Spleen (tissue), 13 donors: ENCODE measurements at places on chromosomes 3 and 15. TPM values are rescaled to one million over a fixed set of nuclear protein-coding genes. Genes with fewer than 3 reads are reported as not detected.

GRCh38 chr3:33629219-33629618, 88.8 kb downstream of the CLASP2 start:
- DNase-seq = no peak

GRCh38 chr3:12750223-12750622, 8.8 kb downstream of the TMEM40 start:
- DNase-seq = no peak

DNA sequence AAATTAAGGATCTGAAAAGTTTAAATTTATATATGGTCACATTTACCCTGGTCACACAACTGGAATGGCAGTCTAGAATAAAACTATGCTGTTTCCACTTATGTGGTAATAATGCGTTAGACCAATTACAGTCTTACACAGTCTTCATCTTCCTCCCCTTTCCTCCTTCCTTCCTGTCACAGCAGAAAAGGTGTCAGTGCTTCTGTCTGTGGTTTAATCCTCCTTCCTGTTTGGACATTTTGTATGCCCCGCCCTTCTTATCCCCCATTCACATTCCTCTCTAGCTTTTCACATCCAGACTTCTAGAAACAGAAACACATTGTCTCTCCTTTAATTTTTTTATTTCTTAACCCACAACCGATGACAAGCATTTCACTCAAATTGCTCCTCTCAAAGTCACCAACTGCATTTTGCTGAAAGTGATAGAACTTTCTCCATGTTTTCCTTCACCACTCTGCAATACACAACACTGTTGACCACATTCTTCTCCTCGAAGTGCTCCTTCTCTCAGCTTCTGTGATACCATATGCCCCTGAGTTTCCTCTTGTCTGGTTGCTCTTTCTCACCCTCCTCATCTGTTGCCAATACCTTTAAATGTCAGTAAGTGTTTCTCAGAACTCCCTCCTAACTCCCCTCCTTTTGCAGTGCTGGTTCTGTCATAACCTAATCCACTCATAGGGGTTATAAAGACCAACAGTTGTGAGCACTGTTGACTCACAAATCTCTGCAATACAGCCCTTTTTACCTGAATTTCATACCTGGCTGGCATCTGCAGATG, 271.6 kb downstream of the UBE2E2 start:
- DNase-seq = no peak

DNA sequence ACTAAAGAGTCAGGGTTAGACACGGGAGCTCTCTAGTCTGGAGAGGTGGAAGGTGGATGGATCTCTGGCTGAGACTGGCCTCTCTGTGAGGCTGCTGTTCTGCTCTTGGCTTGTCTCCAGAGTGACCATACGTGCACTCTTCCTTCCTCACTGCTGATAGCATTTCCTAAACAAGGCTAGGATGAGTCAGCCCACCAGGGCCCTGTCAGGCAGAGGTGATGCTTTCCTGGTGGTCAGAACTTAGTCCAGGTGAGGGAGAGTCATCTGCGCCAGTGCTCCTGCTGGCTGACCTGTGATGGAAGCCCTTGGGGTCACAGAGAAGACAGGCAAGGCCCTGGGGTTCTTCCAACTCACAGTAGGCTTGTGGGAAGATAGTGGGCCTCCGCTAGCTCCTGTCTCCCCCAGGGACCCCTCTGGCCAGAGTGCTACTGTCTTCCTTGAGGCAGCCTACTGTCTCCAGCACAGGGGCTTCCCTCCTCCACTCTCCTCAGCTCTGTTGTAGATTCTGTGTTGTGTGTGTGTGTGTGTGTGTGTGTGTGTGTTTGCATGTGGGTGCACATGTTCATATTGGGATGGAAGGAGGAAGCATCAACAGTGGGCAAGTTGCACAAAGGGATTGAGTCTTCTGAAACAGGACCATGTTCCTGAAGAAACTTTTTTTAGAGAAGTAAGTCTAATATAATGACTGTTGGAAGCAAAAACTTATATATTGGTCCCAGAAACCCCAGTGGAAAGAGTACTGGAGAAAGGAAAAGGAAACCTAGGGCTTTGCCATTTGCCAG, 16.5 kb downstream of the ALPK3 start:
- no peak for DNase-seq

- DNase-seq = no peak
These were observed 19.2 kb upstream of the KPNA1 start for GRCh38 chr3:122533931-122534334.

DNA sequence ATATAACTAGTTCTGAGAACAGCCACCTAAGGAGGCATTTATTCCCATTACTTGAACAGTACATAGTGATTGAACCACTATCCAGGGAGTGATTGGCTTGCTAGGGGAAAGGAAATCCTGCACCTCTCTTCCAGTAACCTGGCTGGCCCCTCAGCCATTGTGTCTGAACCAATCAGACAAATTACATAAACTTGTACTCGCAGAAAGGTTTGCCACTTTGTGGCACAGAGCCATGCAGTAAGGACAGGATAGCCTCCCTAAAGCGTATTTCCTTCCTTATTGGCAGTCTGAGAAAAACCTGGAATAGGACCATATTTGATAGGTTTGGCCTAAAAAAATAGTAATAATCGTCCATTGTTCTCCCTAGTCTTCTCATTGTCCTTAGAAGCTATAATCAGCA, 19.0 kb downstream of the CMSS1 start:
- DNase-seq = no peak

DNA sequence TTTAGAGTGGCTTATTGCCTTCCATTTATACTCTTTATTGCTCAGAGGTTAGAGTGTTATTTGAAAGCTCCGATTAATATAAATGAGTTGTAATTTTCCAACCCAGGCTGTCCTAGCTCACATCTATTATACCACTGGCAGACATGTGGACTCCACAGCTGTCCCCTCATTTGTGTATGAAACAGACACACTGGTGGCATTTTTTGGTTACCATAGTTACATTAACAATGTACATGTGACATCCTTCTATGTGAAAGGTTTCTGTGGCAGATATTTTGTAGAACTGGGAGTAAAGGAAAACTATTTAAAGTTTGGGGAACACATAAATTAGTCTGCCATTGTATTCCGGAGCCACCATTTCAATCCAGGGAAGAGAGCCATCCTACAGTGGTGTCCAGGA, 5.3 kb downstream of the LRRN1 start:
- no peak for DNase-seq

DNA sequence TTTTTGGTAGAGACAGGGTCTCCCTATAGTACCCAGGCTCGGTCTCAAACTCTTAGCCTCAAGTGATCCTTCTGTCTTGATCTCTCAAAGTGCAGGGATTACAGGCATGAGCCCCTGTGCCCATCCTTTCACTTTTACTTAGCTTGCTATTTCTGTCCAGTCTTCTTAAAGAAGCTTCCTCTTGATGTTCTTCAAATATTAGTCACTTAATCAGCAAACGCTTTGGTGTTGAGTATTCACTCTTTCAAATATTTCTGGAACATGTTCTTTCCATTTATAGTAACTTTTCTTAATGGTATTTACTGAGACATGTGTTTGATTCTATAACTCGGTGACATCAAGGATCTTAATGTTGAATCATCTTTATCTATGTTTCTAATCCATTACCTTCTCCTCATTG, 122.1 kb downstream of the CNTN6 start:
- DNase-seq = no peak

- DNase-seq = no peak
These were observed 46.7 kb downstream of the IQSEC1 start for GRCh38 chr3:13026534-13026933.

- no peak for DNase-seq
These were observed 190.1 kb upstream of the LPP start for GRCh38 chr3:187963677-187964385.

- DNase-seq = no peak
These were observed 192.8 kb downstream of the ARPP21 start for GRCh38 chr3:35832140-35832571.

DNA sequence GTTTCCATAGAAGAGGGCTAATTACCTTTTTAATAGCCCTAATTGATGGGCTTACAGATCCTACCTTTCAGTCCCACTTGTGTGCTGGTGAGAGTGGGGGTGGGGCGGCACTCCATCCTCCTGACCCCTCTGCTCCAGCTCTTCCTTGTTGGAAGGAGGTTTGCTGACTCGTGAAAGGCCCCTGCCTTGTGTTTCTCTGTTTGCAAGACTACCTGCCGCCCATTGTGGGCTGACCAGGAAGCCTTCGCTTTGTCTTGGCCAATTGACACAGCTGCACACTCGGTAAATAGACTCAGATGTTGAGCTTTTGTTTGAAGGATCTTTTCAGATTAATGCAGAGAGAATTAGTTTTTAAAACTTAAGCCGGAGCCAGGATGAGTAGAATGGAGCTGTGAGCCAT, 197.3 kb upstream of the HES1 start:
- no peak for DNase-seq

SST gene
- total RNA-seq = not detected

WDR72 gene
- not detected for total RNA-seq

POLQ gene
- 2.2 TPM for total RNA-seq
